ENCODE measurements at places on chromosomes 11 and 22. TPM values are rescaled to one million over a fixed set of nuclear protein-coding genes. Genes with fewer than 3 reads are reported as not detected.
A peak's percentile ranks its signal among the peaks of the same experiment; 100 is the strongest.

GRCh38 chr11:129282634-129283033 lies 90.5 kb upstream of the ARHGAP32 start:
- H3K27ac ChIP-seq: no peak overlapping the region
- peaks cover 15% of the 10 kb centered on the region for H3K4me1 ChIP-seq
- H3K27me3 ChIP-seq: peaks cover 12% of the 10 kb centered on the region
- no peaks in the 10 kb centered on the region for H3K36me3 ChIP-seq

DNA sequence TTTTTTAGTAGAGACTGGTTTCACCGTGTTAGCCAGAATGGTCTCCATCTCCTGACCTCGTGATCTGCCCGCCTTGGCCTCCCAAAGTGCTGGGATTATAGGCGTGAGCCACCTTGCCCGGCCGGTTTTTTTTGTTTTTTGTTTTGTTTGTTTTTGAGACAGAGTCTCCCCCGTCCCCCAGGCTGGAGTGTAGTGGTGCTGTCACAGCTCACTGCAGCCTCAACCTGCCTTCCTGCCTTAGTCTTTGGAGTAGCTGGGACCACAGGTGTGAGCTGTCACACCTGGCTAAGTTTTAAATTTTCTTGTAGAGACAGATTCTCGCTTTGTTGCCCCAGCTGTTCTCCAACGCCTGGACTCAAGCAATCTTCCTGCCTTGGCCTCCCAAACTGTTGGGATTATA lies 3.2 kb downstream of the PPIL2 start:
- H3K36me3 ChIP-seq: peaks cover 29% of the 10 kb centered on the region
- H3K27ac ChIP-seq: no peak overlapping the region
- peak overlapping the region; percentile 20 for H3K4me3 ChIP-seq
- no peaks in the 10 kb centered on the region for H3K27me3 ChIP-seq

- H3K36me3 ChIP-seq: no peaks in the 10 kb centered on the region
- H3K27me3 ChIP-seq: peaks cover 53% of the 10 kb centered on the region
- no peak overlapping the region for H3K27ac ChIP-seq
- no peak overlapping the region for H3K4me3 ChIP-seq
- H3K4me1 ChIP-seq: no peaks in the 10 kb centered on the region
Observed at GRCh38 chr22:31302537-31302936, 10.2 kb upstream of the PIK3IP1 start.

- no peak overlapping the region for H3K4me3 ChIP-seq
- H3K27me3 ChIP-seq: no peaks in the 10 kb centered on the region
- H3K36me3 ChIP-seq: peaks cover 13% of the 10 kb centered on the region
Observed at GRCh38 chr11:26827567-26828081, 105.8 kb upstream of the SLC5A12 start.

DNA sequence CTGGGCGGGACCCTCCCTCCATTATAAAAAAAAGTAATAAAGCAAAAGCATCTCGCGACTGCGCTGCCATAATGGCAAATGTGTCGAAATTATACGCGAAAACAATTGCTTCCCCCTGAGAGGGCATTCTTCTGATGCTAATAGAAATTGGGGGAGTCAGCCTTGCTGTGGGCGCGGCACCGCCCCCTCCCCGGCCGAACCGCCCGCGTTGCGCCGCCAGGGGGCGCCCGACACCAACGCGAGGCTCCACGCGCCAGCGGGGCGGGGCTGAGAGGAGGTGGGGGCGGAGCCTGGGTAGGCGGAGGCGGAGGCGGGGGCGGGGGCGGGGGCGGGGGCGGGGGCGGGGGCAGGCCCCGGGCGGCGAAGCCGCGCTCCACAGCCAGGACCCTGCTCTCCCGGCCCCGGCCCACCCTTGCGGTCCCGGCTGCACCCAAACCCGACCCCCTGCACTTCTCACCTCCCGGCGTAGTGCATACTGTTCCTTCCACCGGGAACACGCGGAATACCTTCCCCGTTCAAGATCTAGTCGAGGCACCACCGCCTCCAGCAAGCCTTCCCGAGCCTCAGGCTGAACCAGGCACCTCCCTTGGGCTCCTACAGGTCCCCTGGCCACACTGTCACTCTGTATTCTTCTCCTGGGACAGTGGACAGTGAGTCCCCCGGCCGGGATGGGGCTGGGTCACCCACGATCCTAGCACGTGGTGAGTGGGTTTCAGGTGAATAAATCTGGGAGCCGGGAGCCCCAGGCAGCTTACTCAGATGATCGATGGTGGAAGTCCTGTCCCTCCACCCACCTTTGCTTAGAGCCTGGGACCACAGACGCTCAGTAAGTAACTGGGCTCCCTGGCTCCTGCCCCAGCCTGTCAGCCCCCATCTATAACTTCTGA lies 15.5 kb upstream of the UPK3A start:
- peaks cover 19% of the 10 kb centered on the region for H3K4me1 ChIP-seq
- no peaks in the 10 kb centered on the region for H3K36me3 ChIP-seq
- H3K27ac ChIP-seq: no peak overlapping the region
- peak; percentile 94 for DNase-seq
- H3K4me3 ChIP-seq: peak overlapping the region; percentile 81

DNA sequence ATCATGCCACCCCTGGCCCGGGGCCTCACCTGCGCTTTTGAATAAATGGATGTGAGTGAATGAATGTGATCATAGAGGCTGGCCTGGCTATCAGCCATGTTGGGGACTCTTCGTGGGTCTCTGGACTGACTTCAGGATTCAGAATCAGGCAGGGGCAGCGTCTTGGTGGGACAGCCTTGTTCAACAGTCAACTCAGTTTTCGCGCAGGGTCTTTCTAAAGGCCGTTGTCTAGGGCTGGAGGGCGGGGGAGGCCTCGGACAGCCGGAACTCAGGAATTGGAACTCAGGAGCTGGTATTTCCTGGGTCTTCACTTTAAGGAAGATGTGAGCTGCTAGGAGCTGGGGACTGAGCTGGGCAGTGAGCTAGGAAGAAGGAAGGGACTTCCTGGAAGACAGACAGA lies 146.0 kb downstream of the CACNA1I start:
- no peak for DNase-seq
- H3K4me1 ChIP-seq: no peaks in the 10 kb centered on the region
- peaks cover 41% of the 10 kb centered on the region for H3K27me3 ChIP-seq
- H3K4me3 ChIP-seq: no peak overlapping the region
- H3K36me3 ChIP-seq: no peaks in the 10 kb centered on the region
- no peak overlapping the region for H3K27ac ChIP-seq

- H3K4me1 ChIP-seq: peaks cover 32% of the 10 kb centered on the region
- no peak for DNase-seq
- H3K27me3 ChIP-seq: no peaks in the 10 kb centered on the region
- peaks cover 23% of the 10 kb centered on the region for H3K36me3 ChIP-seq
- peak overlapping the region; percentile 66 for H3K4me3 ChIP-seq
- H3K27ac ChIP-seq: peak overlapping the region; percentile 96
Observed at GRCh38 chr11:120432056-120433018, 79.2 kb upstream of the GRIK4 start.

DNA sequence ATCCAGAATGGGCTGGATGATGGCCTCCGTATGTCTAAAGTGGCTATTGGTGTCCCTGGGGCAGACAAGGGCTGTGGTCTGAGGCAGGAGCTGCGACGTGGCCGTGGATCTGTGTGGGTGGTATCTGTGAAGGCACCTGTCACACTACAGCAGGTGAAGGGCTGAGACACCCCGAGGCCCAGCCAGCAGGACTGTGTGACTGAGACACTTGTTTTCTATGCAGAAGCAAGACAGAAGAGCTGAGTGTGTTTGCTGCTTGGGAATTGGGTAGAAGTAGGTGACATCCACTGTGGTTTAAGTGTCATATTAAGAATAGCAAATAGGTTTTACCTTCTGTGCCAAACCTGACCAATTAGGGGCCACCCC lies 35.0 kb downstream of the AMPD3 start:
- H3K27me3 ChIP-seq: no peaks in the 10 kb centered on the region
- peaks cover 8% of the 10 kb centered on the region for H3K36me3 ChIP-seq
- H3K4me3 ChIP-seq: no peak overlapping the region
- H3K27ac ChIP-seq: peak overlapping the region; percentile 87
- H3K4me1 ChIP-seq: peaks cover 27% of the 10 kb centered on the region

The FTH1 gene
- total RNA-seq: 2,993 TPM

The SLC25A22 gene
- 19.7 TPM for total RNA-seq

The MEI1 gene
- total RNA-seq: not detected

The DUSP8 gene
- total RNA-seq: 5.4 TPM

The SHANK3 gene
- total RNA-seq: 4.8 TPM

The HEPHL1 gene
- not detected for total RNA-seq

The MS4A14 gene
- total RNA-seq: not detected

The SHISA8 gene
- total RNA-seq: not detected
